ENCODE measurements at places on chromosomes 3 and 15.

DNA sequence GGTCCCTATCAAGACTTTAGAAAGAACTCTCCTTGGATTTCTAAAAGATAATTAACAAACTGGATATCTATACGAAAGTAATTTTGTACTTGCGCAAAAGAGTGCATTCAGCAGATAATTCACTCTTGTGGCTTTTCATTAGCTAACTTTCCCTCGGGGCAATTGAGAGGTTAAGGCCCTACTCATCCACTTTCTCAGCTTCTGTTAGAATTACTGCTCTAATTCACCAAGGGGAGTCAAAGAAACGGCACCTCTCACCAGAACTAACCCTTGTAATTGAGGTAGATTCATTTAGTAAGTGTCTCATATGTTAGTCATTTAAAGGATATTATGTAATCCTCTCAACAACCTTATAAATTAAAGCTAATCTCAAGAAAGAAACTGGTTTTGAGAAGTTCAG lies 22.5 kb upstream of the MB21D2 start:
- DNase-seq = no peak

- no peak for DNase-seq
These were observed 27.1 kb downstream of the EHD4 start for GRCh38 chr15:41945221-41945620.

GRCh38 chr3:11769704-11770476 lies 76.8 kb downstream of the TAMM41 start:
- DNase-seq = no peak

DNA sequence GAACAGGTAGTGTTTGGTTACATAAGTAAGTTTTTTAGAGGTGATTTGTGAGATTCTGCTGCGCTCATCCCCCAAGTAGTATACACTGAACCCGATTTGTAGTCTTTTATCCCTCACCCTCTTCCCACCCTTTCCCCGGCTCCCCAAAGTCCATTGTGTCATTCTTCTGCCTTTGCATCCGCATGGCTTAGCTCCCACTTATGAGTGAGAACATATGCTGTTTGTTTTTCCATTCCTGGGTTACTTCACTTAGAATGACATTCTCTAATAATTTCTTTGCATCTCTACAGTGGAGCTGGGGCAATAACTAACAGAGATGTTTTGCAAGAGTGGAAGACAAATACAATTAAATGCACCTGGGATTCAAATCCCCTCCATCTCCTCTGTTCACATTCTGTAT lies 93.2 kb downstream of the TP63 start:
- peak; percentile 80 for DNase-seq

GRCh38 chr3:111864821-111865656 lies 6.0 kb downstream of the PHLDB2 start:
- no peak for DNase-seq

- DNase-seq = no peak
These were observed 18.9 kb downstream of the CCPG1 start for GRCh38 chr15:55389264-55389607.

GRCh38 chr3:175349168-175349567 lies 490.0 kb downstream of the NAALADL2 start:
- DNase-seq = no peak

DNA sequence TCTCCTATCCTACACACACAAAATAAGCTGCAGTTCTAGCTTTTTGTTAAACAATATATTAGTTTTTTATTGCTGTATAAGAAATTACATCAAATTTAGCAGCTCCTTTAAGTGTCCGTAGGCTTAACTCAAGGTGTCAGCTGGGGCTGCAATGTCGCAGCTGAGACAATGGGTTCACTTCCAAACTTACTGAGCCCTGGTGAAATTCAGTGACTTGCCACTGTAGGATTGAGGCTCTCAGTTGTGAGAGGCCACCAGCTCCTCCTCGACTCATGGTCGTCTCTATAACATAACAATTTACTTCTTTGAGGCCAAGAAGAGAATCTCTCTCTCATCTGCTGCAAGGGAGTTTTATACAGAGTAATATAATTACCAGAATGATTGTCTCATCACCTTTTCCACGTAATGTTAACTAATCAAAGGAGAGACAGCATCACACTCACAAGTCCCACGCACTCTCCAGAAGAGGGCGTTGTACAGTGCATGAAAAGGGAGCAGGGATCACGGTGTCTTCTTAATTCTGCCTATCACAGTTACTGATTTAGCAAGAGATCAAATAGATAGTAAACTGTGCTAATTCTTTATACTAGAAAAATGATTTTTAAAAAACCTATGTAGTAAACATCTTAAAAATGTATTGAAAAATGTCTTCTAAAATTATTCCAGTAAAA lies 735.6 kb upstream of the GBE1 start:
- no peak for DNase-seq

GRCh38 chr3:3689601-3690375 lies 109.4 kb upstream of the LRRN1 start:
- DNase-seq = no peak

DNA sequence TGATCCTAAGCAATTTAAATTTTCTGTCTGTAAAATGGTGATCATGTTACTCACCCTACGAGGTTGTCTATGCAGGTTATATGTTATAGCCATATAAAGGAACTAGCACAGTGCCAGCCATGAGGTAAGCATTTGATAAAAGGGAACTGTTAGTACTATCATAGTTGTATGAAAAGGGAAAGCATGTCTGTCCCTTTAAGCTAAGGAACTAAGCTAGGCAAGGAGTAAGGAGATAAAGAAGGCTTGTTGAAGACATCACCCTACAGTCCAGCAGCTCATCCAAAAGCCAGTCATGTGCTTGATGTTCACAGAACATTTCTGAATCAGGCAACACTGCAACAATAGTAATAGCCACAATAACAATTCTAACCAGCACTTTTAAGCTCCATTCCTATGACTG lies 243.9 kb downstream of the ZBTB20 start:
- no peak for DNase-seq

GRCh38 chr3:153273767-153274435 lies 111.9 kb downstream of the RAP2B start:
- DNase-seq = peak; percentile 41

All from fibroblast of gingiva (primary cell).